ENCODE measurements at places on chromosomes 12 and 14.
A peak's percentile ranks its signal among the peaks of the same experiment; 100 is the strongest.

- DNase-seq = no peak
Observed at GRCh38 chr12:111181143-111181726, 187.7 kb downstream of the PHETA1 start.

- no peak for DNase-seq
Observed at GRCh38 chr12:79426121-79426520, 264.6 kb downstream of the PAWR start.

DNA sequence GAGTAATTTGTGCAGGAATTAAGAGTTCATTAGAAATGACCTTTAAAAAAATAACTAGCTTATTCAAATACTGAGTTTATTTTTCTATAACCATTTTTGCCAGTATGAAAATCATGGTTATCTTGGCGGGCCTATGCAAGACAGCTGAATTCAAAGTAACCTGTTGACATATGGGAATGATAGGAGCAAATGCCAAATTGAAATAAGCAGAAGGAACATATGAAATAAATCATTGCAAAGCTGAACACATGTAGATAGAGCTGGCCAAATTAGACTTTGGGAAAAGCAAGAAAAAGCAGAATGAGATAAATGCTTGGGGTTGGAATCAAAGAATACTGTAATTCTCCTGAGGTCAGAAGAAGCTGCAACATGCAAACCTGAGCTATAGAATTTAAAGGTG, 372.5 kb downstream of the ADAMTS20 start:
- DNase-seq = no peak

DNA sequence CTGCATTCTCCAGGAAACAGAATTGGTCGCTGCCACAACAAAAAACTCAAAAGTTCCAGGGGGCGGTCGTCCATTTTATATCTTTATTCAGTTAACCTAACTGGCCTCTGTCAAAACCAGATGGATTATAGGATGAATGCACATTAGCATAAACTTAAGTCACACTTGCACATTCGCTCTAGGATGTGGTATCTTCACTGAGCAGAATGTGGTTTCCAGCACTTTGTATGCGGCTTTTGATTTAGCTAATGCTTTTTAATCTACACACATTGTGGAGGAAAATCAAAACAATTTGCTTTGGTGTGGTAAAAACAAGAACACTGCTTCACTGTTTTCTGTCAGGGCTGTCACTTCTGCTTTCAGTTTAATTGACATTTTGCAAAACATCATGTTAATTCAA, 4.5 kb downstream of the TAS2R50 start:
- peak; percentile 2 for DNase-seq

DNA sequence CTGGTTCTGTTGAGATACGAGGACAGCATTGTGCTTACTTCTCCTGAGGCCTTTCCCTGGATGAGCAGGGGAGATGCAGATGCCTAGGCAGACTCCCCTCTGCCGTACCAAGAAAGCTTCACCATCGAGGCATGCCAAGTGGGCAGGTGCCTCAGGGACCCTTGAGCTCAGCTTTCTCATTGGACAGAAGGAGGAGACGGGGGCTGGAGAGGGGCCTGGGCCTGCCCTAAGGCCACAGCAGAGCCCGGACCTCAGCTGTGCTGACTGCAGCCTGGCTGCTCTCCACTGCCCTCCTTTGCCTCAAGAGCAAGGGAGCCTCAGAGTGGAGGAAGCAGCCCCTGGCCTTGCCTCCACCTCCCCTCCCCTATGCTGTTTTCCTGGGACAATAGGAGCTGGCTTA, 23.4 kb downstream of the SERPINA1 start:
- no peak for DNase-seq

GRCh38 chr14:94470311-94470710, 5.7 kb downstream of the SERPINA9 start:
- DNase-seq = no peak

GRCh38 chr14:72559669-72560255, 334.1 kb downstream of the DPF3 start:
- DNase-seq = no peak

GRCh38 chr12:67927815-67928214, 61.4 kb upstream of the IFNG-AS1 start:
- no peak for DNase-seq

DNA sequence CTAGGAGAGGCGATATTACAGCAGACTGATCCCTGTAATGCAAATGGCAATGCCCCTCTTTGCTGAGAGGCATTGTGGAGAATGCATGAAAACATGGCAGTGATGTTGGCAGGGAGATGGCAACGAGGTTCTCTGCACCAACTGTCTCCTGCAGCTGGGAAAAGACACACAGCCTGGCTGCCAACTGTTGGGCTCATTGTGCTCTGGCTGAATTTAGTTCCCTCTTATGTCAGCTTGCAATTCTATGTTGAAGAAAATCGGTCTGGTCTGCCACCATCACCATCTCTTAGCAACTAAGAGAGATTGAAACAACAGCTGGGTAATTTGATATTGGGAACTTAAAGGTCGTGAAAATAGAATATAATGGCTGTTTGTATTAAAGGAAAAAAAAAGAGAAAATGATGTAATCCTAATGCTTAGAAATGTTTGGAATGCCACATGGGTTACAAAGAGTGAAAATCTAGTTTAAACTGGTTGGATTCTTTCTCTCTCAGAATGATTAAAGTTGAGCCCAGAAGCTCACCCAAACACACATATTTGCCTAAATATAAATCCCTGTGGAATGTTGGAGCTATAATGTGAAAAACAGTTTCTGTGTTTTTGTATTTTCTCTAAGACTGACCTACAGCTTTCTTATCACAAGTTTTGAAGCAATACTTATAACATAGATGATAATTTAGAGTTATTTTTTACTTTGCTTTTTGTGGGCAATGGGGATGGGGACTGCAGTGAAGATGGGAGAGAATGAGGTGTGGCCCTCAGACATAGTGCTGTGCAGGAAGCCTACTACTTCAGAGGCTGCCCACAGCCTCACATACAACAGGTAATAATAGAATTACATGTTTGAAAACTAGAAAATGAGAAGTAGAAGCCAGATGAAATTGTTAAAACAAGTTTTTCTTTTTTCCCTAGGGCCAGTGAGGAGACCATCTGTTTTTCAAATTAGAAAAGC, 143.7 kb downstream of the AKAP6 start:
- DNase-seq = no peak

DNA sequence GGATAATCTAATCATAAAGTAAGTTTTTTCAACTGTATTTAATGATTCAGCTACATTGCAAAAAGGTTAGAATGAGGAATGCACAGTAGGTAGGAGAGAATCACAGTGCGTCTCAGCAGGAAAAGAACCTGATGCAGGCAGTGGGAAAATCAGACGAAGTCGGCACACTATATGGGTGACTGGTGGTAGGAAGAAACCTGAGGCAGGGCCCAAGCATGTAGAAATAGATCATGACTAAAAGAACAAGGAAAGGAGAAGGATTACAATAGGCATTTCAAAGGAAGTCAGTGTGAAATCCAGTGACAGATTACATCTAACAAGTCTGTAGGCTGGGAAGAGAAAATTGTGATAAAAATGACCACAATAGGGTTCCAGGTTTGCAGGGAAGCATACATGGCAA, 267.0 kb downstream of the MED13L start:
- DNase-seq = no peak

GRCh38 chr14:44099743-44100488, 407.2 kb downstream of the FSCB start:
- DNase-seq = no peak

- no peak for DNase-seq
Observed at GRCh38 chr14:51478175-51478621, 173.5 kb upstream of the FRMD6 start.

DNA sequence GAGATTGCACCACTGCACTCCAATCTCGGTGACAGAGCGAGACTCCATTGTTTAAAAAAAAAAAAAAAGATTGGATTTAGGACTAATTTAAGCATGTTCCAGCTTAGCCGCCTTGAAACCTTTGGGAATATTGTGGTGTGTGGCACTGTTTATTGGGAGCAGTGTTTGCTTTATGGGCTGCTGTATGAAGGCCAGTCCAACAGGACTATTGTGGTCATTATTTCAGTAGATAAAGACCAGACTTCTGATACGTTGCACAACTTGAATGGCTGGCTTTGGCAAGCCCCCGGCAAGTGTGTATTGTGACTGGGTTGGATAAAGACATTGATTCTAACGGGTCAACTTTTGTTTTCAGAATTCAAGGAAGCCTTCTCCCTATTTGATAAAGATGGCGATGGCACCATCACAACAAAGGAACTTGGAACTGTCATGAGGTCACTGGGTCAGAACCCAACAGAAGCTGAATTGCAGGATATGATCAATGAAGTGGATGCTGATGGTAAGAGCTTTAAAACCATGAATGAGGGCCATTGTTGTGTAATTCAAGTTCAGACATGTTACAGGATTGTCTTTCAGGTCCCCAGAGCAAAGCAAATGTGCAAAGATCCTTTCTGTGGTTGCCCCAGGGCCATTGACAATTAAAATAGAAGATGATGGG, 4.2 kb downstream of the CALM1 start:
- no peak for DNase-seq

DNA sequence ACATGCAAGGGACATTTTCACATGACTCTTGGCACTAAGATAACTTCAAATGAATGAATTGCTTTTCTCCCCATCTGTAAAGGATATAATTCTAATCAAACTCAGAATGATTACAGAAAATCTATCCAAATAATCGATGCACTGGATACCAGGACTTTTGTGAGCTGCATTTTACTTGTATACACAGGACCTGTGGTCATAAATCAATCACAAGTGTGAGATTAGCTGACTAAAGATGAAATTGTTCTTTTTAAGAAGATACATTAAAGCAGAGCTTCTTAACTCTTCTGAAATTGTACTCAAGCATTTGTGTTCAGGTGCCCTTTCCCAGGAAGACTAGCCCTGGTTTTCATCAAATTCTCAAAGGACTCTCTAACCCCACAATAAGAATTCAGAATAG, 66.3 kb downstream of the ESR2 start:
- no peak for DNase-seq

- DNase-seq = no peak
Observed at GRCh38 chr14:102182936-102183619, 43.4 kb downstream of the WDR20 start.

GRCh38 chr14:38409071-38409705, 153.3 kb upstream of the CLEC14A start:
- no peak for DNase-seq

Data from stimulated activated CD4-positive, alpha-beta T cell treated with anti-CD3 and anti-CD28 coated beads, TNF-alpha, amount 100 ng/mL, for 1 hour (primary cell).